ENCODE measurements at places on chromosomes 1 and 21. TPM values are rescaled to one million over a fixed set of nuclear protein-coding genes. Genes with fewer than 3 reads are reported as not detected.

TCHH gene
- under 0.01 TPM for total RNA-seq

GRCh38 chr1:923131-923990, at the start of gene SAMD11:
Gene SAMD11 (plus strand): TSS chr1:923923. CDS start chr1:924432, 509 bp downstream.
- DNase-seq, result peak; percentile 88

DNA sequence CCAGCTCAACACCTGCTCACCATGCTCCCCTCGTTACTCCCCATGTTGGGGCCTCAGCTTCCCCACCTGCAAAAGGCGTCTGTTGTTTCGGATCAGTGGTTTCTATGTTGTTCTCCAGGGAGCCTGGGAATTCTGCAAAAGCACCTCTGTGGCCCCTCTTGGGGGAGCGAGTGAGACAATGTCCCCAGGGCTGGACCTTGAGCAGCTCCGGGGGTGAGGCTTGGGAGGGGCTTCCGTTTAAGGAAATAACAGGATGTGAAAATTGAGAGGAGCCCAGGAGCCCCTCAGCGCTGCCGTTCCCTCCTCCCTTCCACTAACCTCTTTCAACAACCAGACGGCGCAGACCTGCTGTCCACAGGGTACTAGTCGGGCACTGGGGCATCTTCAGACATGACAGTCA, 98.5 kb upstream of the IFFO2 start:
- DNase-seq, result no peak

DNA sequence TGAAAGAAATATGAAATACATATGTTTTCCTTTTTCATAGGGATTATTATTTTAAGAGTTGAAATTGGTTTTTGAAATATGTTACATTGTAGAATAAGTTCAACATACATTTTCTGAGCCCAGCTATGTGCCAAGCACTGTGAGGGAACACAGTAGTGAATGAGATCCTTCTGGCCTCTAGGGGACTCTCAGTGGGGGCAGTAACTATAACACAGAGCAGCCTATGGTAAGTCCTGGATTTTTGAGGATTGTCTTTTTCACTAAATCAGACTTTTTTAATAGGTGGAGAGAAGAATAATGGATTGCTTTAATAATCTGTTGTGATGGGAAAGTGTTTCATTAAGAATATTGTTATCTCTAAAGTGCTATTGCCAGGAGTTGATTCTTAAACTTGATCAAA, 2.4 kb downstream of the DNAJC6 start:
- no peak for DNase-seq

NPR1 gene
- 1.6 TPM for total RNA-seq

- no peak for DNase-seq
Measured at GRCh38 chr1:43197343-43198127, 25.4 kb downstream of the CFAP57 start.

DNA sequence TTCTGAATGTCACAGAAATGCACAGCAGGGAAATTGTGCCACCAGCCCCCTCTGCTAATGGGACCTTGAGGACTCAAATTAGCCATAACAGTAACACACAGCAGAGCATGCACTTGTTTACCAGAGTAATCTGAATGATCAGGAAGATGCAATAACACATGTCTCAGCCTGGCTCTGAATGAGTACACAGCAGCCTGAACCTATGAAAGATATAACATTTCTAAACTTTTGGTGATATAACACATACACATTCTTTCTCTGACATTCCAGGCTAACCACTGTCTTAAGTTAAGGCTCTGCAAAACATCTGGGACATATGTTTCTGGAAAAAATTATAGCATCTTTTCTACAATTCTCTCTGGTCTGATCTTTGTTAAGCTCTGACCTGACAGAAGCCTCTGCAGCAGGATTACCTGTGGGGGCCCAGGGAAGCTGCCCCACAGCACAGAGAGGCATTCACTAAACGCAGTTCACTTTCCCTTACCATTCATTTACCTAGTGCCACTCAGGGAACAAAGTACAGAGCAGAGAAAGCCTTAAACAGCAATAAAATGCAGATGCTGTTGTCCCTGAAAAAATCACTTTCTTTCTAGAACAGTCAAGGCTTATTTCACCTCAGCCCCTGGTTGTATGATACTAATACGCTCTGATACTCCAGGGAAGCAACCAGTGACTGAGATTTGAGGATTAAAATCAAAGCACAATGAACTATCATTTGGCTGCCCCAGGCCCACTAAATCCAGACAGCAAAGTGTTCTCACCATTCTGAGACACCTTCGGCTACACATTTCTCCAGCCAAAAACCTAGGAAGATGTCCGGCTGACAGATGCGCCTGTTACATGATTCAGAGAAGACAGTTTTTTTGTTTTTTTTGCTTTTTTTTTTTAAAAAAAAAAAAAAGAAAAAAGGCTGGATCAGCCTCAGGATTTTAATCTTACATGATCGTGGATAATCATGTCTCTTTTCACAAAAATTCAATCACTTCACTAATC, 54.0 kb upstream of the CNN3 start:
- DNase-seq, result peak; percentile 96

DNA sequence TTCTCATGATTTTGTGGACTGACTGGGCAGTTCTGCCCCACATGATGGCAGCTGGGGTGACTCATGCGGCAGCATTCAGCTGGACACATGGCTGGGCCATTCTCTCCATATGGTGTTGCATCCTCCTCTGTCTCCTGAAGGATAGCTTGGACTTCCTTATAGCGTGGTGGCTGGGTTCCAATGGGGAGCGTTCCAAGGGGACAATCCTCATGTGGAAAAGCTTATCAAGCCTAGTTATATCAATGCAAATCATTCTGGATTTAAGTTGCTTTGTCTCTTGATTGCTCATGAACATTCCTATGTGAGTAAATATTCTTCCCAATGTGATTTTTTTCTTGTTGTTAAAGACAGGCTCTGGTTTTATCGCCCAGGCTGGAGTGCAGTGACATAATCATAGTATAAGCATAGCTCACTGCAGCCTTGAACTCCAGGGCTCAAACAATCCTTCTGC, 13.2 kb upstream of the SLC2A1 start:
- peak; percentile 85 for DNase-seq

GRCh38 chr1:112808861-112809684, 93.9 kb upstream of the PPM1J start:
- peak; percentile 66 for DNase-seq

DNA sequence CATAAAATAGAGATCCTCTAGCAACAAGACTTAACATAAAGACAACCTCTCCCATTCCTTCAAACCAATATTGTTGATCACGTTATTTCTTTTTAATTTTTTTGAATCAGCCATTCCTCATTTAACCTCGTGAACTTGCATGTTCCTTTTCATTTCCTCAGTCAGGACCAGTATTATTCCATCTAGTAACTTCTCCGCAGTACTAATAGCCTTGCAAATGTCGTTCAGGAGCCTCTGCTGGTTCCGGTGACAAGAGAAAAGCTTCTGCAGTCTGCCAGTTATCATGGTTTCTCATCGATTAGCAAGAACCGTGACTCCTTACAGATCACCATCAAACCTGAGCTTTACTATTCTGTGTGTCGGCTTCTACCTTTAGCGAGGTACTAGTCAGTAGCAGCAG, 3.0 kb downstream of the APP start:
- DNase-seq, result no peak

- DNase-seq, result no peak
Measured at GRCh38 chr1:36492491-36492890, 9.8 kb upstream of the CSF3R start.

DNA sequence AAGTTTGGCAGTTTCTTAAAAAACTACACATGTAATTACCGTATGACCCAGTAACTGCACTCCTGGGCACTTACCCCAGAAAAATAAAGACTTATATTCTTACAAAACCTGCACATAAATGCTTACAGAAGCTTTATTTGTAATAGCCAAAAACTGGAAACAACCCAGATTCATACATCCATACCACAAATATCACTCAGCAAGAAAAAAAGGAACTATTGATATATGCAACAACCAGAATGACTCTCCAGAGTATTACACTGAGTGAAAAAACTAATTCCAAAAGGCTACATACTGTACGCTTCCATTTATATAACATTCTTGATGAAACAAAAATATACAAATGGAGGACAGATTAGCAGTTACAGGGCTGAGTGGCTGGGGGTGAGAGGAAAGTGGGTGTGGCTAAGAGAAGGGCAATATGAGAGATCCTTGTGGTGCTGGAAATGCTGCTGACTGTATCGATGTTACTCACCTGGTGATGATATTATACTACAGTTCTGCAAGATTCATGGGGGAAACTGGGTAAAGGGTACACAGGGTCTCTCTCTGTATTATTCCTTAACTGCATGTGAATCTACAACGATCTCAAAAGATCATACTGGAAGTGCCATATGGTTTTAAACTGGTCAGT, 96.0 kb upstream of the GNG4 start:
- no peak for DNase-seq

LCE1D gene
- total RNA-seq, result not detected

ATP6V1G3 gene
- 0.43 TPM for total RNA-seq

- peak; percentile 17 for DNase-seq
Measured at GRCh38 chr1:73800376-73800775, 397.6 kb downstream of the LRRIQ3 start.
